Muscle of arm (tissue), 14 donors: ENCODE measurements at places on chromosomes 5 and 9. TPM values are rescaled to one million over a fixed set of nuclear protein-coding genes. Genes with fewer than 3 reads are reported as not detected.

Gene IL33
- 57.2 TPM for polyA plus RNA-seq

- DNase-seq = no peak
These were observed 694 bp upstream of the PHPT1 start for GRCh38 chr9:136848393-136849037.

GRCh38 chr9:14097666-14098415 is 216.1 kb downstream of the NFIB start:
- DNase-seq = no peak

GRCh38 chr5:305459-305858 is 16.1 kb upstream of the AHRR start:
- DNase-seq = no peak

GRCh38 chr5:10291692-10292339 is 15.9 kb downstream of the CMBL start:
- no peak for DNase-seq

Gene SAPCD2
- 5.0 TPM for polyA plus RNA-seq

- DNase-seq = no peak
These were observed 35.5 kb downstream of the PTGS1 start for GRCh38 chr9:122406070-122406890.

- DNase-seq = no peak
These were observed 42.3 kb downstream of the NSG2 start for GRCh38 chr5:174087783-174088182.

Gene IL7R
- polyA plus RNA-seq = 2.4 TPM

Gene MEIKIN
- polyA plus RNA-seq = 0.50 TPM

Gene DEPDC1B
- 5.5 TPM for polyA plus RNA-seq

Gene GRM6
- 0.18 TPM for polyA plus RNA-seq

Gene C9orf50
- not detected for polyA plus RNA-seq

Gene TSLP
- polyA plus RNA-seq = not detected

DNA sequence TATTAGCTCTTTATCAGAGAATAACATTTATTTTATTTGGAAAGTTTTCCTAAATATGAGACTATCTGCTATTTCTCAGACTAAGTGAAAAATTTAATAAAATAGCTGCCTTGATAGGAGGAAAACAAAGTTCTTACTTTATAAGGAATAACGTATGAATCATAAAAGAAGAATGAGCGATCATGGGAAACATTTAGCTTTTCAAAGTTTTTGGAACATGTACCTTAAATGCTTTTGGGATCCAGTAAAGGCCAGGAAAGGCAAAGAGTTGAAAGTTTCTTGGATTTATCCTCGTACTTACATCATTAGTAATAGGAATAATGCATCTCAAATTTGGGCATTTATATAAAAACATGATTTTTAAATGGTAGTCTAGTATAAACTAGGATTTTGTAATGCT is 19.4 kb downstream of the OGN start:
- DNase-seq = peak; percentile 60

DNA sequence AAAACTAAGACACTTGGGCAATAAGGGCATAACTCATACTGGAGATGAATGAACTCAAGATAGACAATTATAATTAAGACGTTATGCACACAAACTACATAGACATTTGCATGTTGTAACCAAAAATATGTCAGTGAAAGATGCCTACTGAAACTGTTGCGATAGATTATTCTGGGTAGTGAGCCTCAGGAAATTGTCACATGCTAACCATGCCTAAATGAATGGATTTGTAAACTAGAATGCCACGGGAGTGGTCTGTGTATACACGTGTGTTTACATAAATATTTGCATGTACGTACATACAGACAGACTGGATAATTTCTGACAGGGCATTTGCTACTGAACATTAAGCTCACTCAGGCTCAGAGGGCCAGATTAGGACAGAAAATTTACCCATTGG is 1.2 kb downstream of the NIPSNAP3B start:
- DNase-seq = no peak

Gene CYSRT1
- not detected for polyA plus RNA-seq

Gene ANKRA2
- polyA plus RNA-seq = 43.4 TPM

GRCh38 chr9:109246533-109246932 is 74.3 kb downstream of the EPB41L4B start:
- DNase-seq = no peak

Gene DMRT3
- 0.32 TPM for polyA plus RNA-seq
